MM.1S (cell line): ENCODE measurements at places on chromosomes 4 and X.

DNA sequence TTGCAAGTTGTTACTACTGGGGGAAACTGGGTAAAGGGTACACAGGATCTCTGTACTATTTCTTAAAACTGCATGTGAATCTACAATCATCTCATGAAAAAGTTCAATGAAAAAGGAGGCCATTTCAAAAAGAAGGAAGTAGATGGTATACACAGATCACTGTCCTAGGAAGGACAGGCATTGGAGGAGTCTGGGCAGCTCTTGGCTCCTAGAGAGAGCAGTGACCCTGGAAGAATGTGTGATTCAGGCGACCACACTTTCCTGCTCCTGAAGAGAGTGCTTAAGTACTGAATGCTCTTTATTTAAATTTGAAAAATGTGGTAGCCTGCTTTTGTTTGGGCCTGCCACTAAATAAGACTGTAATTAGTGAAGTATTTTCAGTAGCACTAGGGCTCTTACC lies 318.1 kb upstream of the CASK start:
- H3K36me3 ChIP-seq, result no peaks in the 10 kb centered on the region
- no peak overlapping the region for H3K27ac ChIP-seq
- H3K4me3 ChIP-seq, result no peak overlapping the region
- no peaks in the 10 kb centered on the region for H3K4me1 ChIP-seq

DNA sequence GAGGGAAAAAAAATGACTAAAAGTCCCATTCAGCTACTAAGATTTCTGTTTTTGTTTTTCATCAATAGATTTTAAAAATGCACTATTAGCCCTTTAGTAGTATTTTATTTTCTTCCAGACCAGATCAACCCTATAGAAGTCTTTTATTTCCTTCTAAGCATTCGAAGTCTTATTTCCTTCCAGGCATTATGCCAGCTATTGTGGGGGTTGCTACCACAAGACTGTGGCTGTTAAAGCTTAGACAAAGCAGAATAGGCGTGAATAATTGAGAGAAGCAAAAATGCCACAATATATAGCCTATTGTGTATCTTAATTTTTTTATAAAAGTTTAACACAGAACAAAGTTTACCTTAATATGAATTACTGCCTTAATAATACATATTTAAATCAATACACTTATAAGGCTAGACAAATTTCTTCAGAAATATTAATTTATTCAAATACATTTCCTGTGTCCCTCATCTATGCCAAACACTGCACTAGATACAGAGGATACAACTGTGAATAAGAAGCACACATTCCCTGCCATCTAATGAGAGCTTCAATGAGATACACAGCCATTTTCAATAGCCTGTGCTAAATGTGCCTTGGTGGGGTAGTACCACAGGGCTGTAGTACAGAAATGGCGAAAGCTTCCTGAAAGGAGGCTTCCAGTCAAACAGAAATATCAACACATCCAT lies 33.1 kb downstream of the SLC10A7 start:
- DNase-seq, result no peak
- no peaks in the 10 kb centered on the region; the same call in 1 of the 2 replicates for H3K36me3 ChIP-seq
- H3K4me1 ChIP-seq, result no peaks in the 10 kb centered on the region
- no peak overlapping the region for H3K27ac ChIP-seq
- H3K27me3 ChIP-seq, result no peaks in the 10 kb centered on the region

- H3K36me3 ChIP-seq, result no peaks in the 10 kb centered on the region
- no peak overlapping the region for H3K27ac ChIP-seq
- peak; percentile 19 for DNase-seq
- H3K27me3 ChIP-seq, result no peaks in the 10 kb centered on the region
- H3K4me3 ChIP-seq, result no peak overlapping the region
Measured at GRCh38 chrX:116111934-116112595, 58.5 kb upstream of the AGTR2 start.

DNA sequence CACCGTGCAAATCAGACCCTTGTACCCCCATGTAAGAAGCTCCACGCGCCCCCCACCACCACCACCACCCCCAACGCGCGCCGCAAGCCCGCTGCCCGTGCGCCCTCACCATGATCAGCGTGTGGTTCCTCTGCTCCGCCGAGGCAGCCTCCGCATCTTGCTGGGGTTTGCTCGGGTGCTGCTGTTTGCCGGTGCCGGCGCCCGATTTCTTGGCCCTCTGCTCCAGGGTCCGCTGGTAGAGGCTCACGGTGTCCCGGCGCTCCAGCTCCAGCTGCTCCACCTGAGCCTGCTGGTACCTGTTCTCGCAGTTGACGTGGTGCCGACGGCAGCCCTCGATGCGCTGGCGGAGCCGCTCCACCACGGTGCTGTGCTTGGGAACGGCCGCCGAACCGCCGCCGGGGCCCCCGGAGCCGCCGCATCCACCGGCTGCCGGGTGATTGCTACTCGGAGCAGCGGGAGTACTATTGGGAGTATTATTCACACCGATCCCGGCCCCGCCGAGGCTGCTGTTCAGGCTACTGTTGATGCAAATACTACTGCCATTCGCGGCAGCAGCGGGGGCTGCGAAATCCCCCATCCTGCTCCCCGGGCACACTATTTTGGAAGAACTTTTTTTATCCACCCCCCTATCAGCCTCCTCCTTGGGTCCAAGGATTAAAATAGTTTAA lies 1.1 kb downstream of the MAML3 start:
- peak; percentile 40 for DNase-seq
- peak overlapping the region; percentile 94 for H3K4me3 ChIP-seq
- H3K36me3 ChIP-seq, result no peaks in the 10 kb centered on the region
- H3K27ac ChIP-seq, result no peak overlapping the region
- peaks cover 29% of the 10 kb centered on the region for H3K4me1 ChIP-seq

GRCh38 chr4:167964766-167965373 lies 127.5 kb upstream of the ANXA10 start:
- no peak overlapping the region for H3K4me3 ChIP-seq
- H3K4me1 ChIP-seq, result no peaks in the 10 kb centered on the region
- no peaks in the 10 kb centered on the region for H3K27me3 ChIP-seq
- no peak overlapping the region for H3K27ac ChIP-seq
- H3K36me3 ChIP-seq, result no peaks in the 10 kb centered on the region

- peaks cover 7% of the 10 kb centered on the region for H3K4me1 ChIP-seq
- no peak overlapping the region for H3K27ac ChIP-seq
- no peaks in the 10 kb centered on the region for H3K36me3 ChIP-seq
- no peaks in the 10 kb centered on the region for H3K27me3 ChIP-seq
Measured at GRCh38 chrX:8042304-8042703, 115.1 kb upstream of the PNPLA4 start.

DNA sequence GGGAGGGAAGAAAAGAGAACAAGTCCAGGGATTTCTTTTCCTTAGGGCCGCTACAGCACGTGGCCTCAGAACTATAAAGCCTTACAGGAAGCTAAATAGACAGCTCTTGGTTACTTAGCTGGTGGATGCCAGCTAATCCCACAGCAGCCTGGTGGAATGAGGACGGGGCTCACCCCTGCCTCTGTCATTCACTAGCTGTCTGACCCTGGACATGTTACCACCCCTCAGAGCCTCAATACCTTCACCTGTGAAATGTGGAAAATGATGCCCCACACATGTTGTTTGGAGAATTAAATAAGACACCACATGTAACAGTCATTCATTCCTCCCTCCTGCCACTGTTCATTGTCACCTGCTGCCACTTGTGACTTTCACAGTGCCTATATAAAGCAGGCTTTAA lies 15.7 kb downstream of the CCKAR start:
- no peaks in the 10 kb centered on the region for H3K36me3 ChIP-seq
- H3K27ac ChIP-seq, result no peak overlapping the region

GRCh38 chr4:1767770-1768366 lies 25.2 kb upstream of the FGFR3 start:
- no peaks in the 10 kb centered on the region for H3K4me1 ChIP-seq
- H3K27me3 ChIP-seq, result peaks cover 83% of the 10 kb centered on the region
- H3K4me3 ChIP-seq, result no peak overlapping the region
- DNase-seq, result peak; percentile 26
- no peaks in the 10 kb centered on the region for H3K36me3 ChIP-seq

DNA sequence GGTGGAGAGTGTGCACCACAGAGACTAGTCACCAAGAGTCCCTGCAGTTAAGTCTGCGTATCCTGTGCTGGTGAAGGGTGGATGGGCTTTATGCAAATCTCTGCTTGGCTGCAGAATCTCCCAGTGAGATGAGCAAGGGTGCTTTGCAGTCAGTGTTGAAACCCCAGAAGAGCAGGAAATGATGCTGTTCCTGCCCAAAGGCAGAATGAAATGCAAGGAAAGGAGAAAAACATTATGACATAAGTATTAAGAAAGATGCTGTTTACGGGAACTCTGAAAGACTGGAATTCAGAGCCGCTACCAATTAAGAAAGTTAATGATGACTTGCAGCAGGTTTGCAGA lies 25.4 kb upstream of the ACSL1 start:
- no peak overlapping the region for H3K4me3 ChIP-seq
- H3K27ac ChIP-seq, result no peak overlapping the region
- H3K27me3 ChIP-seq, result no peaks in the 10 kb centered on the region
- peaks cover 6% of the 10 kb centered on the region; the same call in 1 of the 2 replicates for H3K4me1 ChIP-seq
- peak; percentile 35 for DNase-seq

- H3K4me3 ChIP-seq, result no peak overlapping the region
- H3K27me3 ChIP-seq, result no peaks in the 10 kb centered on the region
- no peaks in the 10 kb centered on the region for H3K4me1 ChIP-seq
Measured at GRCh38 chrX:80335062-80335830, 85.0 kb upstream of the TENT5D start.

DNA sequence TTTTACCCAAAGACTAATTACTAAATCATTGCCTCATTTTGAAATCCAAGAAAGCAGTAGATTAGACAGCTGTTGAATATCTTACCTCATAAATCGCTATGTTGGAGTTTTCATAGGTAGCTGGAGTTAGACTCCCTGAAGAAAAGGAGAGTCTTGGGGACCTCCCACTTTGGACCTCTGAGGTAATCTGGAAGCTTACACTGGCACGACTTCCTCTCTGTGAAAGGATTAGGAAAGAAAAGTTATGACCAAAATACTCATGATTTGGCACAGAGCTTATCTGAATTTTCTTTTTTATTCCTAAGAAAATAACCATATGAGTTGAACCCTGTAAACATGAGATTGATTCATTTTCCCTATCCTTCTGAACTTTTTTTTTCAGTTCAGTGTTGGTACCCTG lies 40.6 kb downstream of the GUCY2F start:
- H3K27ac ChIP-seq, result peak overlapping the region; percentile 86; the same call in 1 of the 2 replicates

DNA sequence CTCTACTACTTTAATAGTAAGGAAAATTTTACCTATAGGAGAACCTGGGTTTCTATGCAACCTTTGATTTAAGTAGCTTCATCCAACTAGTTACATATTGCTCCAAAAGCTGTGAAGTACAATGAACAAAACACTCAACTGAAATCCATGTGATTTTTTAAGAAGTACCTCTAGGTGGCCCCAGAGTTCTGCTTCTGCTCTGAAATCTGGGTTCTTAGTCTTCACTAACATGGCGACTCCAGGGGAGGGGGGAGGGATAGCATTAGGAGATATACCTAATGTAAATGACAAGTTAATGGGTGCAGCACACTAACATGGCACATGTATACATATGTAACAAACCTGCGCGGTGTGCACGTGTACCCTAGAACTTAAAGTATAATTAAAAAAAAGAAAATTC lies 73.4 kb upstream of the MAGEB2 start:
- DNase-seq, result peak; percentile 46
- no peak overlapping the region for H3K4me3 ChIP-seq
- H3K36me3 ChIP-seq, result no peaks in the 10 kb centered on the region
- no peaks in the 10 kb centered on the region for H3K4me1 ChIP-seq

DNA sequence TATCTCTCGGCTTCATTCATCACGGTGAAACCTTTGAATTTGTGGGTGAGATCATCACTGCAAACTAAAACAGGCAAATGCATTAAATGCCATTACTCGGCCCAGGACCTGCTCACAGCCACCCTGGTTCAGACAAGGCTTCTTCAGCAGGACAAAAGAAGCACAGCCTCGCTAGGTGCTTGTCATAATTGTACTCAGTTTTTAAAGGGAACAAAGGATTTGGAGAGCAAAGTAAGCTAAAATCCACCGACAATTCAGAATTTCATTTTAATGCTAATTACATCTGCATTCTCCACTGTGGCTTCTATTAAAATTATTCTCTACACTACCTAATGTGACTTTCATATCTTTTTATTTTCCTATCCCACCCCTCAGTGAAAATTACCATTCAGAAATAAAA lies 57.0 kb downstream of the PCYT1B start:
- no peak overlapping the region for H3K27ac ChIP-seq
- no peak for DNase-seq
- H3K36me3 ChIP-seq, result no peaks in the 10 kb centered on the region
- H3K4me3 ChIP-seq, result no peak overlapping the region
- no peaks in the 10 kb centered on the region for H3K27me3 ChIP-seq
- no peaks in the 10 kb centered on the region for H3K4me1 ChIP-seq

- H3K27ac ChIP-seq, result no peak overlapping the region
- H3K36me3 ChIP-seq, result no peaks in the 10 kb centered on the region
- no peaks in the 10 kb centered on the region for H3K27me3 ChIP-seq
Measured at GRCh38 chr4:87962398-87963146, 12.9 kb upstream of the SPP1 start.

DNA sequence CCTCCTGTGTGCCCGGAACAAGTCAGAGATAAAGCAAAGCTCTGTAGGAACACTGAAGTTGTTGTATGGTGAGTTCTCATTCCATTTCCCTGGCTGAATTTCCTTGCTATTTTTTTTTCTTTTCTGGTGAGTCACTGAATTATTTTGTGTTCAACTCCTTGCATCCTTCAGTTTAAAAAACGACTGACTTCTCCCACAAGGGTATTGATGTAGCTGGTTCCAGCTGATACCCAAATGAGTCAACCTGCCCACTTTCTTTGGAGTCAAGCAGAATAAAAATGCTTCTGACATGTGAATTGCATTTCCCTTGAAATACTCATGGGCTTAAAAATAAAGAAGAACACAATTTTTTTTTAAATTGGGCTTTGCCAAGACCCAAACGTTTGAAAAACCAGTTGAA lies 85.5 kb downstream of the SHOX start:
- no peaks in the 10 kb centered on the region for H3K27me3 ChIP-seq
- no peak overlapping the region for H3K27ac ChIP-seq

DNA sequence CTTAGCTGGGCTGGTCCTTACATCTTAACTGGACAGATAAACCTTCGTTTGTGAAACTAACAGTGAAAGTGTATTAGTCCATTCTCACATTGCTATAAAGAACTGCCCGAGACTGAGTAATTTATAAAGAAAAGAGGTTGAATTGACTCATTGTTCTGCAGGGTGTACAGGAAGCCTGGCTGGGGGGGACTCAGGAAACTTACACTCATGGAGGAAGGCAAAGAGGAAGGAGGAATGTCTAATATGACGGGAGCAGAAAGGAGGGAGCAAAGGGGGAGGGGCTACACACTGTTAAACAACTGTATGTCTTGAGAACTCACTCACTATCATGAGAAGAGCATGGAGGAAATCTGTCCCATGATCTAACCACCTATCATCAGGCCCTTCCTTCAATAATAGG lies 1566.5 kb upstream of the PCDH7 start:
- DNase-seq, result no peak
- H3K4me3 ChIP-seq, result no peak overlapping the region
- H3K4me1 ChIP-seq, result no peaks in the 10 kb centered on the region
- H3K36me3 ChIP-seq, result no peaks in the 10 kb centered on the region
- no peak overlapping the region for H3K27ac ChIP-seq

- DNase-seq, result no peak
- no peaks in the 10 kb centered on the region for H3K4me1 ChIP-seq
- no peaks in the 10 kb centered on the region for H3K36me3 ChIP-seq
- H3K4me3 ChIP-seq, result no peak overlapping the region
- no peak overlapping the region for H3K27ac ChIP-seq
Measured at GRCh38 chr4:163367651-163368050, 24.0 kb downstream of the NPY5R start.
